Testis (tissue), 5 donors: ENCODE measurements at places on chromosomes 3 and 15. TPM values are rescaled to one million over a fixed set of nuclear protein-coding genes. Genes with fewer than 3 reads are reported as not detected.

The ISLR2 gene
- total RNA-seq: 12.8 TPM

DNA sequence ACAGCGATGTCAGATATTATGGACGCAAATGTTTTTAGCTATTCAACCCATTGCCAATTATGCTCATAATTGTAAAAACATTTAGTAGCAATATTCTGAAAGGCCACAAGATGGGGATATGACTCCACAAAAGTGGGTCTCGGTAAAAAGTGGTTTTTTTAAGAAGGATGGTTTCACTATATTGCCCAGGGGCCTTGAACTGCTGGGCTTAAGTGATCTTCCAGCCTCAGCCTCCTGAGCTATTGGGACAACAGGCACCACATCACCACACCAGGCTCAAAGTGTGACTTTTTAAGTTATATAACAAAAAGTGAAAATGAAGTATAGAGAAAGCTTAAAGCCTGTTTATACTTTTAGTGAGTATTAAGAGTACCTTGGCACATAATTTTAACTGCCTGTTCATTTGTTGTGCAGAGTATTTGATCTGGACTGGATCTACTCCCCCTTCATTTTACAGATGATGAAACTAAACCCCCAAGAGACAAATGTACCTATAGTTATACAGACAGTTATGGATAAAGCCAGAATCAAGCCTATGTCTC is 9.4 kb downstream of the NAA50 start:
- DNase-seq: no peak
- H3K4me3 ChIP-seq: no peak overlapping the region
- H3K27ac ChIP-seq: peak overlapping the region; percentile 9
- H3K36me3 ChIP-seq: no peaks in the 10 kb centered on the region
- peaks cover 17% of the 10 kb centered on the region for H3K4me1 ChIP-seq

DNA sequence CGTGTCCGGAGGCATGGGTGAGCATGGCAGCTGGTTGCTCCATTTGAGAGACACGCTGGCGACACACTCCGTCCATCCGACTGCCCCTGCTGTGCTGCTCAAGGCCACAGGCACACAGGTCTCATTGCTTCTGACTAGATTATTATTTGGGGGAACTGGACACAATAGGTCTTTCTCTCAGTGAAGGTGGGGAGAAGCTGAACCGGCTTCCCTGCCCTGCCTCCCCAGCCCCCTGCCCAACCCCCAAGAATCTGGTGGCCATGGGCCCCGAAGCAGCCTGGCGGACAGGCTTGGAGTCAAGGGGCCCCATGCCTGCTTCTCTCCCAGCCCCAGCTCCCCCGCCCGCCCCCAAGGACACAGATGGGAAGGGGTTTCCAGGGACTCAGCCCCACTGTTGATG is 49.5 kb downstream of the PGPEP1L start:
- H3K4me1 ChIP-seq: peaks cover 7% of the 10 kb centered on the region
- DNase-seq: no peak
- no peaks in the 10 kb centered on the region for H3K36me3 ChIP-seq
- H3K4me3 ChIP-seq: no peak overlapping the region

DNA sequence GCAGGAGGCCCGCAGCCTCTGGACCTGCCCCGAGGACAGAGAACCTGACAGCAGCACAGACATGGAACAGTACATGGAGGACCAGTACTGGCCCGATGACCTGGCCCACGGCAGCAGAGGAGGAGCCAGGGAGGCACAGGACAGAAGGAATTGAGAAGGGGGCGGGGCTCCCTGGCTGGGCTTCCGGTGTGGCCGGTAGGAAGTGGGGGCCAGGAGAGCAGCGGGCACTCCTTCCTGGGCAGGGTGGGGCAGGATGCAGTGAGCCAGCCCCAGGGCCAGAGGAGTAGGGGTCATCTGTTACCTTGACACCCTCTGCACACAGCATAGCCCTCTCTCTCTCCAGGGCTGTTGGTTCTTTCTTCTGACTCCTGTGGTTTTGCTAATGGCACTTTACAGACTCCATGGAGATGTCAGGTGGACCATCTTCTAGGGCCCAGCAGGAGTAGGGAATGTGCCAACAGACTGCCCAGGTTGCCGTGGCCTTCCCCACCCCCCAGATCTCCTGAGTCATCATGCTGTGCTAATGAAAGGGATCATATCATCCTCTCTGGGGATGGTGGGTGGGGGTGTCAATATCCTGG is 8.6 kb upstream of the ISG20 start:
- no peak overlapping the region for H3K27ac ChIP-seq
- no peaks in the 10 kb centered on the region for H3K4me1 ChIP-seq
- no peak for DNase-seq
- H3K36me3 ChIP-seq: no peaks in the 10 kb centered on the region
- no peaks in the 10 kb centered on the region for H3K27me3 ChIP-seq

DNA sequence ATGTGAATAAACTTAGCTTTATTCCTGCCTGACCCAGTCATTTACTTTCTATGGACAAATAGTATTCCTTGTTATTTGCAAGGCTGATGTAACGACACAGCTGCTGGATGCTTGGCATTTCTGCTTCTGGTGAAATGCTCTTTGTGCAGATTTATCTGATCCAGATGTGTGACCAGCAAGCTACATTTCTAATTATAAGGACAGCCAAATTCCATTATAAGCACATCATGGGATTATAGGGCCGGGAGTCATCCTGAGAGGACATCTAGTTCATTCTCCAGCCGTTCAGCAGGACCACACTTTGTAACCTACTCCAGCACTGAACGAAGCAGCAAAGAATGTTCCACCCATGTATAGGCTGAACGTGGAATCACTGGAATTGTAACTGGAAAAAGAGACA is 42.9 kb downstream of the FNDC3B start:
- no peaks in the 10 kb centered on the region for H3K36me3 ChIP-seq
- peaks cover 9% of the 10 kb centered on the region for H3K4me1 ChIP-seq
- DNase-seq: peak; percentile 22
- H3K4me3 ChIP-seq: no peak overlapping the region

GRCh38 chr3:185353225-185353624 is 9.7 kb upstream of the MAP3K13 start:
- no peak overlapping the region for H3K27ac ChIP-seq
- H3K4me1 ChIP-seq: no peaks in the 10 kb centered on the region
- no peaks in the 10 kb centered on the region for H3K27me3 ChIP-seq
- no peak for DNase-seq

DNA sequence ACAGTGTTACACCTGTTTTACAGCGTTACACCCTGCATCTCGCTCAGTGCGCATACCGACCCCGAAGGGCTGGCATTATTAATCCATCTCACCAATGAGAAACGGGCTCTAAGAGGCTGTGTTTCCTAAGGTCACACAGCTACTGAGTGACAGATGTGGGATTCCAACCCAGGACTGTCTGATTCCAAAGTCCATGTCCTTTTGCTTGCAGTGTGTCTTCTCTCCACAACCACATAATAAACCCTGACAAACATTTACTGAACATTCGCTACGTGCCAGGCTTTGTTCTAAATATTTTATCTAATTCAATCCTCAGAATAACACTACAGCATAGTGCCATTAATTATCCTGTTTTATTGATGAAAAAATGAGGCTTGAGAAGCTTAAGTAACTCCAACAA is 79.1 kb downstream of the RAB11A start:
- H3K27me3 ChIP-seq: no peaks in the 10 kb centered on the region
- DNase-seq: no peak
- no peaks in the 10 kb centered on the region for H3K4me1 ChIP-seq
- no peak overlapping the region for H3K27ac ChIP-seq

GRCh38 chr3:189598530-189599225 is 32.5 kb upstream of the TP63 start:
- no peaks in the 10 kb centered on the region for H3K4me1 ChIP-seq
- no peak for DNase-seq
- no peak overlapping the region for H3K27ac ChIP-seq
- H3K36me3 ChIP-seq: no peaks in the 10 kb centered on the region

DNA sequence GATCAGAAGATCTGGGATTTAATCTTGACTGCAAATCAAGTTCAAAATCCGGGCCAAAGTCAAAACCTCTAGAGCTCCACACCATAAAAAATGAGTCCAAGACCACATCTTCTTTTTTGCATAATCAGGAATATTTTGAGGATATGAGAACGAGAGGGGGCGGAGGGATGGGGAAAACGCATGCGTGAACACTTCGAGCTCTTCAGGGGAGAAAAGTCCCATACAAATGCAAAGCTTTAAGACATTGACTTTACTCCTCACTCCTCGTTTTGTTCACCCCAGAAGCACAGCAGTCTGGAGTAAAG is 68.2 kb downstream of the SUMF1 start:
- H3K4me3 ChIP-seq: no peak overlapping the region
- no peaks in the 10 kb centered on the region for H3K36me3 ChIP-seq
- no peaks in the 10 kb centered on the region for H3K27me3 ChIP-seq
- no peak overlapping the region for H3K27ac ChIP-seq
- H3K4me1 ChIP-seq: no peaks in the 10 kb centered on the region
